ENCODE measurements at places on chromosomes 6 and 20. TPM values are rescaled to one million over a fixed set of nuclear protein-coding genes. Genes with fewer than 3 reads are reported as not detected.

- no peak for DNase-seq
- peaks cover 11% of the 10 kb centered on the region for H3K4me1 ChIP-seq
- H3K36me3 ChIP-seq, result peaks cover 12% of the 10 kb centered on the region
- H3K27ac ChIP-seq, result no peak overlapping the region
- H3K4me3 ChIP-seq, result no peak overlapping the region
- no peaks in the 10 kb centered on the region for H3K27me3 ChIP-seq
Measured at GRCh38 chr6:18211338-18211737, 53.0 kb downstream of the DEK start.

The HCK gene
- not detected for total RNA-seq

GRCh38 chr6:47247227-47247797, 62.4 kb downstream of the TNFRSF21 start:
- H3K27me3 ChIP-seq, result no peaks in the 10 kb centered on the region
- H3K4me3 ChIP-seq, result no peak overlapping the region
- H3K36me3 ChIP-seq, result no peaks in the 10 kb centered on the region
- DNase-seq, result no peak
- H3K27ac ChIP-seq, result no peak overlapping the region

The LRRC73 gene
- 1.3 TPM for total RNA-seq

The C6orf15 gene
- not detected for total RNA-seq

- H3K27me3 ChIP-seq, result no peaks in the 10 kb centered on the region
- DNase-seq, result no peak
- no peak overlapping the region for H3K27ac ChIP-seq
- peaks cover 13% of the 10 kb centered on the region for H3K4me1 ChIP-seq
- peak overlapping the region; percentile 71 for H3K4me3 ChIP-seq
Measured at GRCh38 chr6:104623052-104623690, 236.5 kb downstream of the HACE1 start.

DNA sequence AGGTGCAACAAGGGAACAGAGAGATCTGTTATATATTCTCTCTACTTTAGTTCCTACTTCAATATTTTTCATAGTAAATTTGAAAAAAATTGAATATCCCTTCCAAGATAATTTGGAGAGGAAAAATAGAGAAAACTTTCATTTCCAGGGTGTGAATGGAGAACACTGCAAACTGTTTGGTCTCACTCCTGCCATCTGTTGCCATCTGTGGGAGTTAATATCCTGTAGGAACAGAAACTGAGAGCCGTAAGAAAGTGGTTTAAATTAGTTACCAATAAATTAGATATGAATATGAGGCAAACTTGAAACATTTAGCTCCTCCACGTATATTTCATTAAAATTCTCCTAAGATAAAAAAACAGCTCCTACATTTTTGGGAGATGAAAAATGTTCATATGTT, 4.2 kb downstream of the ZNF337 start:
- H3K36me3 ChIP-seq, result peaks cover 11% of the 10 kb centered on the region
- H3K27ac ChIP-seq, result no peak overlapping the region
- no peaks in the 10 kb centered on the region for H3K27me3 ChIP-seq
- peaks cover 39% of the 10 kb centered on the region for H3K4me1 ChIP-seq

GRCh38 chr6:160027076-160027475, 58.2 kb downstream of the IGF2R start:
- peaks cover 22% of the 10 kb centered on the region for H3K36me3 ChIP-seq
- H3K27ac ChIP-seq, result no peak overlapping the region

The MRPL14 gene
- 63.9 TPM for total RNA-seq

DNA sequence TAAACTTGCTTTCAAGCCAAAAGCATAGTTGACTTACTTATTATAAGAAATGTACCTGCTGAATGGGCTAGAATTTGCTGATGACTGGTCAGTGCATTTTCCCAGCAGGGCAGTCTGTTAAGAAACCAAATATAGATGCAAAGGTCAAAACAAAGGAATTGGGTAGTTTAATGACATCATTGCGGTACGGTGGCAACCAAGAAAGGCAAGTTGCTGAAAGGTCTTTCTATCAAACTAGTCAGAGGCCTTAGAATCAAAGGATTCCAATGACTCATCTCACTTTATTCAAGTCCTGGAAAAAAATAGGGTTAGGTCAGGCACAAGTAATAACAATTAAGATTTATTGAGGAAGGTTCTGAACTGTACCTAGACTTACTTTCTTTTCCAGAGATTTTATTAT, 76.4 kb downstream of the KIZ start:
- H3K4me3 ChIP-seq, result no peak overlapping the region
- no peak overlapping the region for H3K27ac ChIP-seq
- H3K27me3 ChIP-seq, result no peaks in the 10 kb centered on the region
- H3K36me3 ChIP-seq, result peaks cover 5% of the 10 kb centered on the region

DNA sequence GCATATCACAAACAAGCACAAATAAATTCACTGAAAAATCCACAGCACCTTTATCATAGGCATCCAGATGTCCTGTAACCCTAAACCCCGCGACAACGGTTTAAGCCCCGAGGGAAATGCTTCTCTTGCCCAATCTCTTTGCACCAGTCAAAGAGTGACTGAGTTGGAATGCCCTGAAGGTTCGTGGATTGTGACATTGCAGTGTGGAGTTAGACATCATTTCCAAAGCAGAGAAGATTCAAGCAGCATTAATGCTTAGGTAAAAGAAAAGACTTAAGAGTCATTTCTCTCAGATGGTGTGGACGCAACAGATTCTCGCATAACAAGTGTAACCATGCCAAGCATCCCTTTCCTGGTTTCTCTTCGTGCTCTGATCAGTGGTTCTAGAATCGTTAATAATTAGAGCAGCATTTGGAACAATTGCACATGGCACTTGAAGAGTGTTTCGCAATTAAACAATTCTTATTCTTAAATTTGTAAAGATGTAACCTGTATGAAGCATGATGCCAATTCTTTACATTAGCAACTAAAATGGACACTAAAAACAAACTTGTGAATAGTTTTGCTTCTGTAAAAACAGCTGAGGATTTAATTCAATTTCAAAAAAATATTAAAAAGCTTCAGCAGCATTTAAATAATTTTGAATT, 121.6 kb downstream of the HIVEP2 start:
- no peak overlapping the region for H3K27ac ChIP-seq
- no peak for DNase-seq
- no peak overlapping the region for H3K4me3 ChIP-seq
- H3K36me3 ChIP-seq, result peaks cover 5% of the 10 kb centered on the region
- peaks cover 56% of the 10 kb centered on the region for H3K4me1 ChIP-seq

- H3K27ac ChIP-seq, result peak overlapping the region; percentile 51
- H3K27me3 ChIP-seq, result peaks cover 4% of the 10 kb centered on the region
- H3K4me3 ChIP-seq, result peak overlapping the region; percentile 43
- DNase-seq, result peak; percentile 85
- H3K4me1 ChIP-seq, result peaks cover 38% of the 10 kb centered on the region
Measured at GRCh38 chr6:38567436-38567835, 72.3 kb downstream of the BTBD9 start.

The FOXS1 gene
- total RNA-seq, result not detected

- H3K4me3 ChIP-seq, result no peak overlapping the region
- H3K36me3 ChIP-seq, result no peaks in the 10 kb centered on the region
- DNase-seq, result no peak
- no peak overlapping the region for H3K27ac ChIP-seq
- H3K27me3 ChIP-seq, result no peaks in the 10 kb centered on the region
Measured at GRCh38 chr20:59785986-59786795, 147.2 kb downstream of the SYCP2 start.

- H3K27ac ChIP-seq, result peak overlapping the region; percentile 100
- H3K36me3 ChIP-seq, result peaks cover 69% of the 10 kb centered on the region
- peaks cover 3% of the 10 kb centered on the region for H3K27me3 ChIP-seq
- peak; percentile 88 for DNase-seq
Measured at GRCh38 chr6:148524976-148525375, 182.3 kb downstream of the SASH1 start.

DNA sequence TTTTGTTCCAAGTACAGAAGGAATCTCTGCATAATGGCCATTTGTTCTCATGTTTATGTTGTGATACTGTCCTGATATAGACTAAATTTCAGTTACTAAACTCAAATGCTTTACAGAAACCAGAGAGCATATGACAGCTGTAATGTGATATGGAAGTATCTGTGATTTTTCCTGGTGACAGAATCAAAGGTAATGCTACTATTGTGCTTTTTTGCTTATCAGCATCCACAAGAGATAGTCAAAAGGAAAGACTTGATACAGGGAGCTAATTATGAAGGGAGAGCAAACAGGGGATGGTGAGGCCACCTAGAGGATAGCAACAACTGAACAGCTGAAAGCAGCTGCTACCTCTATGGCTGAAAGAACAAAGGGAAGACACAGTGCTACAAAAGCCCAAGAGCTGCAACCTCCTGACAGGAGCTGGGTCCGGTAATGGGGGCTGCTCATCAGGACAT, 181.4 kb downstream of the PHF3 start:
- no peaks in the 10 kb centered on the region for H3K36me3 ChIP-seq
- peaks cover 1% of the 10 kb centered on the region for H3K27me3 ChIP-seq
- peaks cover 19% of the 10 kb centered on the region for H3K4me1 ChIP-seq
- no peak overlapping the region for H3K27ac ChIP-seq

- no peak overlapping the region for H3K27ac ChIP-seq
- peak; percentile 2 for DNase-seq
- H3K36me3 ChIP-seq, result 0 out of 2 replicates have a peak, but pooled peaks cover 3% of the 10 kb centered on the region
Measured at GRCh38 chr20:37651932-37652331, 41.9 kb upstream of the CTNNBL1 start.

The SLA2 gene
- total RNA-seq, result not detected

The GABRR1 gene
- total RNA-seq, result not detected

DNA sequence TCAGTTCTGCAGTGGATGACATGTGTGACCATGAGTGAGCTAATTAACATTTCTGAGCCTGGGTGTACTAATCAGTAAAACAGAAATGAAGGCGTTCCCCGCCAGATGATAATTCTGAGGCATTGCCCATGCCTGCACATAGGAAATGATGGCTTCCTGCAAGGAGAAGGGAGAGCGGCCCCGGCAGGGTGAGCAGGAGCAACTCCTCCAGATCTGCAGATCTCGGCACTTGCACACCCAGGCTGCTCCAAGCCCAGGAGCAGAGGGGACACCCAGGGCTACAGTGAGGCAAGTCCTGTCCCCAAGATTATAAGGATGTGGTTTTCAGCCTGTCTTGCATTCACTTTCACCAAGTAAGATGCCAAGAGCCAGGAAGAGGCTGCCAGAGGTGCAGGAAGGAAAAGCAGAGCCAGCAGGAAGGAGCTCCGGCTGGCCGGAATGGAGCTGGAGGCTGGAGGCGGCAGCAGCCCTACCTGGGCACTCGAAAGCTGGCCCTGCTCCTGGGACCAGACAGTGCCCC, 177.5 kb upstream of the CST7 start:
- DNase-seq, result no peak
- H3K4me1 ChIP-seq, result peaks cover 45% of the 10 kb centered on the region
- H3K27ac ChIP-seq, result no peak overlapping the region
- H3K27me3 ChIP-seq, result peaks cover 22% of the 10 kb centered on the region
- no peak overlapping the region for H3K4me3 ChIP-seq

The SESN1 gene
- total RNA-seq, result 15.1 TPM

GRCh38 chr6:166826264-166826663, 130.1 kb downstream of the RNASET2 start:
- H3K27me3 ChIP-seq, result no peaks in the 10 kb centered on the region
- peaks cover 4% of the 10 kb centered on the region for H3K36me3 ChIP-seq
- H3K4me1 ChIP-seq, result no peaks in the 10 kb centered on the region
- no peak overlapping the region for H3K27ac ChIP-seq
- no peak for DNase-seq

The RBBP9 gene
- 12.5 TPM for total RNA-seq

The PI3 gene
- not detected for total RNA-seq

- peaks cover 30% of the 10 kb centered on the region for H3K4me1 ChIP-seq
- no peak overlapping the region for H3K27ac ChIP-seq
- no peaks in the 10 kb centered on the region for H3K27me3 ChIP-seq
- no peak overlapping the region for H3K4me3 ChIP-seq
Measured at GRCh38 chr6:146884728-146885127, 286.0 kb downstream of the ADGB start.

The TAAR6 gene
- not detected for total RNA-seq

DNA sequence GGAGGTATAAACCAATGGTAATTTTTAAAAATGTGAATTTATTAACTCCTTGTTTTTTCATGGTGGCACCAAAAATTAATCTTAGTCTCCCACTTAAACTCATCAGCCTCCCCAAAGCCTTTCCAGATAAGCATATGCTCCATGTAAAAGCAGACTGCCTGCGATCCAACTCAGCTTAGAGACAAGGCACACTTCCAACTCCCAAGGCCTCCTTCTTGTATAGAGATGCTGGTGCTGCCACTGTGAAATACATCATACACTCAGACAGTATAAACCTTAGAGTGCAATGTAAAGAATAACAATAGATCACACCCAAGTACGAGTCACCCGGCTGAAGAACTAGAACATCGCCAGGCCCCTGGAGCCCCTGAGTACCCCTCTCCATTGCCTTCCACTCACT, 2.0 kb downstream of the ANKRD6 start:
- H3K27ac ChIP-seq, result no peak overlapping the region
- no peak overlapping the region for H3K4me3 ChIP-seq
- H3K36me3 ChIP-seq, result no peaks in the 10 kb centered on the region
- H3K4me1 ChIP-seq, result no peaks in the 10 kb centered on the region

The MICB gene
- total RNA-seq, result 24.7 TPM

DNA sequence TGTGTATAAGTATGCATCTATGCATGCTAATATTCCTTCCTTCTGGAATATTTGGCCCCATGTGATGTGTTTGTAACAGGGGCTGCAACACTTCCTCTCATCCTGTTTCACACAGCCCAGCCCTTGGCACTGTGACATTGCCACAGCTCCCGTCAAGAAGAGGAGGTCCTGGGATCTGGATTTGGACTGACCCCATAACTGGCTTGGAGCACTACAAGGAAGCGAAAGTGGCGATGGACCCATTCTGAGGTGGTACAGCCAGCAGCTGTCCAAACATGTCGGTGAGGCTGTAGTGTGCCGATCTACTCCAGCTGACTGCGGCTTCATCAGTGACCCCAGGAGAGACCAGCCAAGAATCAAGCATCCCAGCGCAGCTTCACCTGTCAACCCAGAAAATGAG, 18.2 kb downstream of the SYNDIG1 start:
- no peak overlapping the region for H3K27ac ChIP-seq
- H3K4me3 ChIP-seq, result no peak overlapping the region
- no peak for DNase-seq
- H3K4me1 ChIP-seq, result no peaks in the 10 kb centered on the region

GRCh38 chr6:47924001-47924400, 142.2 kb downstream of the OPN5 start:
- no peak for DNase-seq
- H3K4me3 ChIP-seq, result no peak overlapping the region
- H3K36me3 ChIP-seq, result no peaks in the 10 kb centered on the region
- peaks cover 2% of the 10 kb centered on the region for H3K27me3 ChIP-seq

- H3K4me3 ChIP-seq, result no peak overlapping the region
- no peaks in the 10 kb centered on the region for H3K4me1 ChIP-seq
- no peak for DNase-seq
- H3K27me3 ChIP-seq, result no peaks in the 10 kb centered on the region
Measured at GRCh38 chr20:62782149-62782892, 14.0 kb upstream of the MRGBP start.

DNA sequence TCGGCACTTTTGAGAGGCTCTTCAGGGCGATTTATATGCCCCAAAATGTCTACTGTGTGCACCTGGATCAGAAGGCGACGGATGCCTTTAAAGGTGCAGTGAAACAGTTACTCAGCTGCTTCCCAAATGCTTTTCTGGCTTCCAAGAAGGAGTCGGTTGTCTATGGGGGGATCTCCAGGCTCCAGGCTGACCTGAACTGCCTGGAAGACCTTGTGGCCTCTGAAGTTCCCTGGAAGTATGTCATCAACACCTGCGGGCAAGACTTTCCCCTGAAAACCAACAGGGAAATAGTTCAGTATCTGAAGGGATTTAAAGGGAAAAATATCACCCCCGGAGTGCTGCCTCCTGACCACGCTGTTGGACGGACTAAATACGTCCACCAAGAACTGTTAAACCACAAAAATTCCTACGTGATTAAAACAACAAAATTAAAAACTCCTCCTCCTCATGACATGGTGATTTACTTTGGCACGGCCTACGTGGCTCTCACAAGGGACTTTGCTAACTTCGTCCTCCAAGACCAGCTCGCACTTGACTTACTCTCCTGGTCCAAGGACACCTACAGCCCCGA, 8.2 kb downstream of the GCNT2 start:
- peak overlapping the region; percentile 85 for H3K4me3 ChIP-seq
- peaks cover 4% of the 10 kb centered on the region for H3K27me3 ChIP-seq
- H3K36me3 ChIP-seq, result peaks cover 4% of the 10 kb centered on the region
- H3K4me1 ChIP-seq, result peaks cover 68% of the 10 kb centered on the region
- DNase-seq, result no peak

Measured in HFFc6 (cell line).